Substantia nigra (tissue), 51 donors: ENCODE measurements at places on chromosomes 6 and 20.
A peak's percentile ranks its signal among the peaks of the same experiment; 100 is the strongest.

- no peak for DNase-seq
Observed at GRCh38 chr6:30942338-30943060, 1.7 kb downstream of the MUCL3 start.

DNA sequence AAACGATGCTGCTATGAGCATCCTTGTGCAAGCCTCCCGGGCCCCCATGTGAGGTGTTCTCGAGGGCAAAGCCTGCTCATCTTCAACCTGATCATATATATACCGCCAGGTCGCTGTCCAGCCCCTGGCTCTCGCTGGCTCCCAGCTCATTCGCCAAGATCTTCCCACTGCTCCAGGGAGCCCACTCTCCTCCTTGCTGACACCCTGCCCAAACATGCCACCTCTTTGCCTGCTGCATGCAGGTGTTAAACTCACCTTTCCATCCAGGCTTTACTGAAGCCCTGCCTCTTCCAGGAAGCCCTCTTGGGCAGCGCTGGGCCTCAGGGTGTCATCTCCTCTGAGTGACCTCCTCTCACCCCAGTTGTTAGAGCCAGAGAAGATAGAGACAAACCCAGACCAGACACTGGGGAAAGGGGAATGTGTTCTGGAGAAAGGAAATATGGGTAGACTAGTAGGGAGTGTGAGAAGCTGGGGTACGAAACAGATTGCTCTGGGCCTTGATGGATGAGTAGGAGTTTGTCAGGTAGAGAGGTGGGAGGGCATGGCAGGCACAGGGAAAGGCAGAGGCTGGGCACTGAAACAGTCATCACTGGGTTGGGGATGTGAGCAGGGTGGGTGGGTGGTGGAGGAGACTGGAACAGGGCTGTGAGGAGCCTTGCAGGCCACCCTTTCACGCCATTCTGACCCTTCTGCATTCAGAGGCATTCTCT, 1.2 kb upstream of the DLGAP4 start:
- no peak for DNase-seq

GRCh38 chr6:43081043-43081442, 4.9 kb downstream of the PTK7 start:
- DNase-seq: no peak

DNA sequence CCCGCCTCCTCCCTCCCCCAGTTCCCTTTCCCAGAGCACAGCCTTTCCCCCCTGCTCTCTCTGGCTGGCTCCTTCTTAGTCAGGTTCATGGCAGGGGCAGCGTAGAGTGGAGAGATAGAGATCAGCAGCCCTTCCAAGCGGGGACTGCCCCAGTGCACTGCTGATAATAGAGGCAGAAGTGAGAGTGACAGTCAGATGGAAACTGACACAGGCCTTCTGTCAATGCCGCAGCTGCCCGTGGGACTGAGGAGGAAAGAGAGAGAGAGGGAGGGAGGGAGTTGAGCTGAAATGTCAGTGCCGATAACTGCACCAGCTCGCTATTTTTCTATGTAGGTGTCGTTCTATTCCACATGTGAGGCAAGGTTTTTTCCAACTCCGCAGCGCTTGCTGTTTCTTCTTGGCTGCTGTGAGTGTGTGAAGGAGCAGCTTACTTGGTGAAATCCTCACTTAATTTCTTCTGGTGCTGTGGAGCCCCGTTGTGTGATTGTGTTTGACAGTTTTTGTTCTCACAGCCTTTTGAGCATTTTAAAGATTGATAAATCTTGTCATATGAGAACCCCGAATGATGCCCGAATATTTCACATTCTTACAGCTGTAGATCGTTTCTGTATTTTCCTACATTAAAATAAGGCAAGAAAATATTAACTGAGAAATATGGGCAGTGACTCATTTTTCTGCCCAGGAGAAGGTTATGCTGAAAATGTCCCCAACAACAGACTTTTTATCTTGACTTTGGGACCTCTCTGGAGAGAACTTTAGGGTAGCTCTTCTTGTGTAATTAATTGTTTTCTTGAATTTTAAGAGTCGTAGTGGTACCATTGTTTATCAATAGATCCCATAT, 386.4 kb upstream of the MMS22L start:
- peak; percentile 36 for DNase-seq

DNA sequence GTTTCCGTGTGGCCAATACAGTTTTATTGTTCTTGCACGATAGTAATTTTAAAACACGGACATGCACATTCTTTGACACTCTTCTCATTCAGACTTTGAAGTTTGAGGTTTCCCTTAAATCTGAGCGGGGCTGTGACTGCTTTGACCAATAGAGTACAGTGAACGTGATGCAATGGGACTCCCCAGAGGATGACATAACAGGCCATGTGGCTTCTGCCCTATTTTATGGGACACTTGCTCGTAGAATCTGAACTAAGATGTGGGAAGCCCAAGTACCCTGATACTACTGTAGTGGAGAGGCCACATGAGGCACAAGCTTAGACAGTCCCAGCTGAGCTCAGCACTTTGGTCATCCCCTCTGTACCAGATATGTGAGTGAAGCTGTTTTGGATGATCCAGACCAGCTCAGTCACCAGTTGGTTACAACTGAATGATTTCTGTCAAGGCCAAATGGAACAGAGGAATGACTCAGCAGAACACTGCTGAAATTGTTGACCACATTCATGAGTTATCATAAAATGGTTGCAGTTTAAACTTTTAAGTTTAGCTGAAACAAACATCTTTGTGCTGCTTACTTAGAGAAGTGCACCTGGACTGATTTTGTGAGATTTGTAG, 279.4 kb downstream of the RFPL4B start:
- DNase-seq: no peak

DNA sequence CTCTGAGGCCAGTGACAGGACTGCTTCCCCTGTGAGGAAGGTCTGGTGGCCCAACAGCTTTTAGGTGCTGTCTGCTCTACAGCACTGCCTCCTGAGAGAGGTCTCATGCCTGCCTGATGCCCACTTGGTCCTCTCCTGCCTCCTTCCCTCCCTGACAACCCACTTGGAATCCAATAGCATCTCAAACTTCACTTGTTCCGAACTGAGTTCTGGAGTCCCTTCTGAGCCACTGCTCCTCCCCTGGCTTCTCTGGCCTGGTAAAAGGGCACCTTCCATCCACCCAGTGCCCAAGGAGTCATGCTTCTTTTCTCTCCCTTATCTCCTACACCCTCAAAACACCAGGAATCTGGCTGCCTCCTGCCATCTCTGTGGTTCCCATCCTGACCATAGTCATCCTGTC, 1.9 kb downstream of the MAVS start:
- no peak for DNase-seq

DNA sequence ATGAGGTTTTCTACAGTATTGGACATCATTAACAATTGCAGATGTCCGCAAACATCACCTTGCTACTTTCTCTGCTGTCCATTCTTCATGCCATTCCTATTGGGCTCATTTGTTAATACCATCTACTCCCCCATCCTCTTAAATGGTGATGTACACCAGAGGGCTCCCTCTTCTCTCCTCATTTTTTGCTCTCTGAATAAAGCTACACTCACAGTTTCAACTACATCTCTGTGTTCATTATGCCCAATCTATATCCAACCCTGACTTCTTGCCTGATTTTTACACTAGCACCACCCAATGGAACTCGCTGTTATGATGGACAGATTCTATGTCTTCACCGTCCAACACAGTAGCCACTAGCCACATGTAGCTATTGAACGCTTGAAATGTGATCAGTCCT, 288.1 kb upstream of the ID4 start:
- DNase-seq: no peak

GRCh38 chr6:17311595-17312311, 30.6 kb downstream of the RBM24 start:
- DNase-seq: no peak

GRCh38 chr20:60976913-60977312, 275.1 kb upstream of the CDH4 start:
- DNase-seq: no peak

DNA sequence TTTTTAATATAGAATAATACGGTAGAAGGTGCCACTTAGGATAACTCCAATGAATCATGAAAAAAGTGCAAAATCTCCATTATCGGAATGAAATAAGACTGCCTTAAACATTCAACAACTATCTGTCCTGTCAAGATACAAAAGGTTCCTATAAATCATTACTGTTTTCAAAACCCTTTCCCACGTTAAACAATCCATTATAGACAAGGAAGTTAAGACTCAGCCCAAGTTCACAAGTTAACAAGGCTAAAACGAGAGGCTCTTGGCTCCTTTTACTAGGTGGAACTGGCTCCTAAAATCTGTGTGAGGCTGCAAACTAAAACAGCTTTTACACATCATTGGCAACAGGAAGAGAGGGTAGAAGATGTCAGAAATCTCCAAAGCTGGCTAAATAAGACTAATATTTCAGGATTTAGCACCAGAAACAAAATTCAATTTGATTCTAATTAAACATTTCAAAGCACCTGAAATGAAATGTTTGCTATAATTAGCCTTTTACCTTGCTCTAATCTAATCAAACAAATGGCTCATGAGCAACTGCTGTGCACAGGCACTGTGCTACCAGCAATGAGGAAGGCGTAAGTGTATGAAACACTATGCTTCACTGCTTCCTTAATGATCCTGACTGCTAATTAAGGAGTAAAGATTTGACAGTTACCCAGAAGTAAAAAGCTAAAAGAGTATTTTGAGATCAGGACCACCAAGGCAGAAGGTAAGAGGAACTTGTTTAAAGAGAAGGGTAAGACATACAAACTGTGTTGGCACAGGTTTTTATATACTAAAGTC, 109.7 kb downstream of the DST start:
- DNase-seq: no peak

DNA sequence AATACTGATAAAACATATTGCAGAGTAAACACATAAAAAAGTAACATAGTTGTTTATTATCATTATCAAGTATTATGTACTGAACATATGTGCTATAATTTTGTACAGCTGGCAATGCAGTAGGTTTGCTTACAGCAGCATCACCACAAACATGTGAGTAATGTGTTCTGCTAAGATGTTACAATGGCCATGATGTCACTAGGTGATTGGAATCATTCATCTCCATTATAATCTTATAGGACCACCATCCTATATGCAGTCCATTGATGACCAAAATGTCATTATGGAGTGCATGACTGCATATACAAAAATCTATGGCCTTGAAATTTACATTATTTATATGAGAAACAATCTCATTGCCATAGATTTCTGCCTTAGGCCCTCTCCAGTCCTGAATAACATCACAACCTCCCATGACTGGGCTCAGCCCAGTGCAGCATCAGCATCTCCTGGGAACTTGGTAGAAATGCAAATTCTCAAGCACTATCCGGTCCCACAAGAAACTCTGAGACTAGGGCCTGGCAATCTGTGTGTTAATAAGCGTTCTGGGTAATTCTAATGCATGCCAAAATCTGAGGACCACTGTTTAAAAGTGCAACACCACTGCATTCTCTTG, 352.0 kb upstream of the MARCKS start:
- no peak for DNase-seq

- DNase-seq: no peak
Observed at GRCh38 chr6:169558774-169559441, 142.9 kb downstream of the WDR27 start.

- no peak for DNase-seq
Observed at GRCh38 chr6:125618629-125619028, 130.8 kb upstream of the HEY2 start.

GRCh38 chr20:59580991-59581401, 23.3 kb upstream of the PHACTR3 start:
- DNase-seq: no peak

- no peak for DNase-seq
Observed at GRCh38 chr6:155126727-155127439, 131.8 kb downstream of the TIAM2 start.

GRCh38 chr20:6504179-6504578, 263.3 kb upstream of the BMP2 start:
- DNase-seq: no peak

- no peak for DNase-seq
Observed at GRCh38 chr6:157657754-157658153, 165.3 kb upstream of the SNX9 start.

- no peak for DNase-seq
Observed at GRCh38 chr20:48203252-48203651, 418.0 kb upstream of the SULF2 start.

- no peak for DNase-seq
Observed at GRCh38 chr20:20897145-20897544, 184.7 kb upstream of the RALGAPA2 start.

DNA sequence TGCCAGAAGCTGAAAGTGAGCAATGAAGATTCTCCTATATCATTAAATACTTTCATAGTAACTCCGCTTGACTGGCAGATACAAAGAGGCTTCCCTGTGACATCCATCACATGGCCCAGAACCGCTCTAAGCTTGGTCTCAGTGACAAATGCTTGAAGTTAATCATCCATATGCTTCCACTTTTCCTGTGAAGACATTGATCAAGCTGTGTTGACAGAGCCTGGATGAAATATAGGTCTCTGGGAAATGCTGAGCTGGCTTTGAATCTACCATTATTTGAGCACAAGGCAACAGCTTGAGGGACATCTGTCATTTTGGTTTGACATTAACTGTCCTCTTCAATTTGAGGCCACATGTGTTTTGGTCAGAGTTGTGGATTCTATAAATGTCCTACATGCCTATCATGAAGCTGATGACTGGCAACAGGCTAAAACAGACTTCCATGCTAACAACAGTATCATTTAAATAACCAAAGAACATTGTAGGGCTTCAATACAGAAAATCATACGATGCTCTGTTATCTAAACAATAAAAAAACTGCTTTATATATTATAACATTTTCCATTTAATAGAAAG, 402.2 kb upstream of the IRAK1BP1 start:
- DNase-seq: no peak

DNA sequence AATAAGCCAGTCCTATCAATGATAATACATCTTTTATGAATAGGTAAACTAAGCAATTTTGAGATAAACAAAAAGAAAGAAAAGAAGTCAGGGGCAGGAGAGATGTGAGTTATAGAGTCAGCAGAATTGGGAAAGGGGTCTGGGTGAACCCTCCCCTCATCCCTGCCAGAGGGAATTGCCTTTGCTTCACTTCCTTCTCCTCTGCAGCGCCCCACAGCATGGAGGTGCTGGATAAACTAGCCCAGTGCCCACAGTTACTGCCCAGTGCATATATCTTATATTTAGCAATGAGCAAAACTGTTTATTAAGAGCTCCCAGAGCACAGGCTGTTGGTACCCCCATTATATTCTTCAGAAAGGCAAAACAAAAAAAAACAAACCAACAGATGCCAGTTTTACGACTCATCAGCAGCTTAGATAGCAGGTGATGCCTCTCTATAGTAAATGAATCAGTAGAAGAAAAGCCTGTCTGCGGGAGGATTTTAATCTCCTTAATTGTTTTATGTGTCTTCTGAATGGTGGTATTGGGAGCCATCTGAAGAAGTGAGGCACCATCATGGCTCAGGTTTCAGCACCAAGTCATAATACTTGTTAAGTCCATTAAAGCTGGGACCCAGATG, 419.2 kb downstream of the EPM2A start:
- no peak for DNase-seq

GRCh38 chr20:59525500-59526241, 78.7 kb upstream of the PHACTR3 start:
- peak; percentile 17 for DNase-seq
